ENCODE measurements at places on chromosomes 6 and 20. TPM values are rescaled to one million over a fixed set of nuclear protein-coding genes. Genes with fewer than 3 reads are reported as not detected.

Gene TCP11
- total RNA-seq: not detected

Gene IL17A
- not detected for total RNA-seq

Gene KCNK5
- total RNA-seq: 15.8 TPM

Gene PLA2G7
- total RNA-seq: 1.3 TPM

Gene LMBRD1
- total RNA-seq: 29.8 TPM

Gene STX11
- 2.2 TPM for total RNA-seq

Gene CST8
- not detected for total RNA-seq

Gene SLC26A8
- total RNA-seq: 0.58 TPM

Gene PTCHD4
- not detected for total RNA-seq

Gene OR2J3
- not detected for total RNA-seq

Gene MATN4
- total RNA-seq: 0.37 TPM

Gene CALHM4
- total RNA-seq: not detected

Gene ABHD16B
- not detected for total RNA-seq

Gene TREML2
- total RNA-seq: not detected

Gene HLA-DQB2
- not detected for total RNA-seq

Gene CRIP3
- total RNA-seq: not detected

Gene FOXA2
- 62.0 TPM for total RNA-seq

Gene KCNK16
- not detected for total RNA-seq

Gene SIRPB1
- total RNA-seq: 2.9 TPM

Gene CST5
- not detected for total RNA-seq

Gene TRIM15
- total RNA-seq: not detected

Gene PRR18
- total RNA-seq: not detected

Gene ANGPT4
- not detected for total RNA-seq

Gene OPRL1
- 0.55 TPM for total RNA-seq

Gene RNF217
- 32.7 TPM for total RNA-seq

Gene TMEM30A
- total RNA-seq: 175 TPM

Gene UBE2C
- total RNA-seq: 37.5 TPM

Gene KCNQ5
- not detected for total RNA-seq

Gene OR2B6
- total RNA-seq: not detected

Gene SAPCD1
- total RNA-seq: 40.8 TPM

Gene CARMIL1
- total RNA-seq: 40.6 TPM

Gene SPDEF
- 129 TPM for total RNA-seq

Gene CDH4
- total RNA-seq: under 0.01 TPM

Gene METTL24
- 15.4 TPM for total RNA-seq

Gene GNMT
- 1.8 TPM for total RNA-seq

Gene KIAA0408
- 89.3 TPM for total RNA-seq

Gene SLC22A3
- 11.4 TPM for total RNA-seq

All from stomach (tissue), 19 donors.